ENCODE measurements at places on chromosomes 4 and X.

GRCh38 chr4:92968556-92968955 is 664.8 kb downstream of the GRID2 start:
- no peak for DNase-seq

DNA sequence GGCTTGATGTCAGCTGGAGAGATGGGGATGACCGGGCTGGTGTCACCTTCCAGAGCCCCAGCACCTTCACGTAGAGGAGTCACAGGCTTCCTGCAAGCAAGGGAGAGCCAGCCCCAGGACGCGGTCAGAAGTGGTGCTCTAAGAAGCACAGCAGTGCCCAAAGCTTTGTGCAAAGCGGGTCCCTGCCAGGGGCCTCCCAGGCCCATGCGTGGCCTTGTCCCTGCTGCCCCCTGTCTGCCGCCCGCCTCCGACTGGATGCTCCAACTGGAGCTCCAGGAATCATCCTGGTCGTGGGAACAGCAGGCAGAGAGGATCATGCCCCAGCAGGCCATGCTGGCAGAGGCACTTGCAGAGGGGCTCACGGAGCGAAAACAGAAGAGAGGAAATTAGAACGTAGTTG is 40.1 kb upstream of the LRPAP1 start:
- DNase-seq: no peak

DNA sequence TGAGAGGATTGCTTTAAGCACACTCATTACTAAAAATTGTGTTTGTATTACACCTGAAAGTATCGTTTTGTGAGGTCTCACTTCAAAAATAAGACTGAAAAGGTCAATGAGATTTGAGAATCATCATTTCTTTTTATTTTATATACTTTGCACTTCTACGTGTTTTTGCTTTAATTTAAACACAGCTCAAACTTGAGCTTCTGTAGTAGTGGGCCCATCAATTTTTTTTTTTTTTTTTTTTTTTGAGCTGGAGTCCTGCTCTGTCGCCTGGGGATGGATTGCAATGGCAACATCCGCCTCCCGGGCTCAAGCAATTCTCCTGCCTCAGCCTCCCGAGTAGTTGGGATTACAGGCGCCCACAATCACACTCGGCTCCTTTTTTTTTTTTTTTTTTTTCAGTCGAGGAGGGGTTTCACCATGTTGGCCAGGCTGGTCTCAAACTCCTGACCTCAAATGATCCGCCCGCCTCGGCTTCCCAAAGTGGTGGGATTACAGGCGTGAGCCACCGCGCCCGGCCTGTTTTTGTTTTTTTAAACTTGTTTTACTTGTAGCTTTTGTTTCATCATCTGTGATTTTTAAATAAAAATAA is 1.5 kb downstream of the GSTCD start:
- DNase-seq: no peak

GRCh38 chr4:145041378-145041777 is 56.6 kb downstream of the ANAPC10 start:
- no peak for DNase-seq

- no peak for DNase-seq
Measured at GRCh38 chr4:38189445-38189844, 229.2 kb downstream of the PTTG2 start.

- no peak for DNase-seq
Measured at GRCh38 chr4:93841803-93842345, 13.3 kb downstream of the ATOH1 start.

GRCh38 chr4:11623726-11624037 is 195.0 kb upstream of the HS3ST1 start:
- no peak for DNase-seq

DNA sequence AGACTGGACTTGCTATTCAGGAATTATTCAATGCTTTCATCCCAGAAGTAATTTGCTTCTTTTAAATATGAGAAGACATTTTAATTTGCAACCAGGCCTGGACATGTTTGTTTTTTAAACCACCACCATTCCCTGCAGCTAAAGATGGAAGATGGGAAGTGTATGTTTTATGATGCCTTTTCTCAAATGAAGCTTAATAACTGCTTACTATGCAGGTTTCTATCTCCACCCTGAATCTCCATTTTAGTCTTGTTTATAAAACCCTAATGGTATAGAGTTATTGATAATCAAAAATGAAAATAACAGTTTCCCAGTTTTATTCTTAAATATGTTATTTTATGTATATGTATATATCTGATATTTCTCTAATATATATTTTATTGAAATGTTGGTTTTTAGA is 418.9 kb downstream of the C4orf33 start:
- DNase-seq: no peak

- DNase-seq: no peak
Measured at GRCh38 chr4:26493461-26493860, 3.2 kb upstream of the CCKAR start.

DNA sequence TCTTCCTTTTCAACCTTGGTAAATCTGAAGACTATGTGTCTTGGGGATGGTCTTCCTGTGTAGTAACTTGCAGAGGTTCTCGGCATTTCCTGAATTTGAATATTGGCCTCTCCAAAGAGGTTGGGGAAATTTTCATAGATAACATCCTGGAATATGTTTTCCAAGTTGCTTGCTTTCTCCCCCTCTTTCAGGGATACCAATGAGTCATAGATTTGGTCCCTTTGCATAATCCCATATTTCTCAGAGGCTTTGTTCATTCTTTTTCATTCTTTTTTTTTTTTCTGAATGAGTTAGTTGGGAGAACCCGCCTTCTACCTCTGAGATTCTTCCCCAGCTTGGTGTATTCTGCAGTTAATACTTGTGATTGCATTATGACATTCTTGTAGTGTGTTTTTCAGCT is 549.2 kb upstream of the AMOT start:
- DNase-seq: no peak

DNA sequence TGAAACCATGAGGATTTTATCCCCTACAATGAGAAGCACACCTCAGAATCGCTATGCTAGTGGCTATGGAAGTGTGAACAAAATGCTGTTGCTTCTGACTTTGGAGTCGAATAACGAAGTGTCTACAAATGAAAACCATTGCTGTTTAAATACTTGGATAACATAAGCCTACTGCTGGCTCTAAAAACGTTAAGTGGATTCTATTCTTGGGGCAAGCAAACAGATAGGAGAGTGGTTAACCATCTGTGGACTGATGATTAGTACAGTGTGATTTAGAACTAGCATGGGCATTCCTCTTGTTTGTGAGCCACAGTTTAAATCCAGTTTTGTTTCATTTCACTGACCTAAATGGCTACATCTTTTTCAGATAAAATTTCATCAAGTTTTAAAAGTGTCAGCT is 109.7 kb upstream of the PNPLA4 start:
- DNase-seq: no peak

DNA sequence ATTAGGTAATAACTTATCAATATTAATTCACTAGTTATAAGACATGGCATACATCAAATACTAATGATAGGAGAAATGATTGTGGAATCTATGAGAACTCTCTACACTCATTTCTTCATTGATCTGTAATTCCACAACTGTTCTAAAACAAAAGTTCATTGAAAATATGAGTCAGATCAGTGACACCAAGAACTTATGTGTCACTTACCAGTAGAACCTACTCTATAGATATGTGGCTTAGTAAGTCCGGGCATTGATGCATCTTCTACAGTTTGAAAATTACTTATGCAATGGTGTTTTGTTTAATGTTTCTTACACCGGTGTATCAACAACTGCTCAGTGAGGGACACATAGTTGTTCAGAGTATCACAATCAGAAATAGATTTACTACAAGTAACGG is 520.3 kb downstream of the ARAP2 start:
- DNase-seq: no peak

GRCh38 chrX:42533761-42534160 is 244.2 kb downstream of the PPP1R2C start:
- DNase-seq: no peak

GRCh38 chr4:22071749-22072148 is 123.2 kb upstream of the KCNIP4 start:
- no peak for DNase-seq

- no peak for DNase-seq
Measured at GRCh38 chrX:2413969-2414368, 86.8 kb downstream of the DHRSX start.

DNA sequence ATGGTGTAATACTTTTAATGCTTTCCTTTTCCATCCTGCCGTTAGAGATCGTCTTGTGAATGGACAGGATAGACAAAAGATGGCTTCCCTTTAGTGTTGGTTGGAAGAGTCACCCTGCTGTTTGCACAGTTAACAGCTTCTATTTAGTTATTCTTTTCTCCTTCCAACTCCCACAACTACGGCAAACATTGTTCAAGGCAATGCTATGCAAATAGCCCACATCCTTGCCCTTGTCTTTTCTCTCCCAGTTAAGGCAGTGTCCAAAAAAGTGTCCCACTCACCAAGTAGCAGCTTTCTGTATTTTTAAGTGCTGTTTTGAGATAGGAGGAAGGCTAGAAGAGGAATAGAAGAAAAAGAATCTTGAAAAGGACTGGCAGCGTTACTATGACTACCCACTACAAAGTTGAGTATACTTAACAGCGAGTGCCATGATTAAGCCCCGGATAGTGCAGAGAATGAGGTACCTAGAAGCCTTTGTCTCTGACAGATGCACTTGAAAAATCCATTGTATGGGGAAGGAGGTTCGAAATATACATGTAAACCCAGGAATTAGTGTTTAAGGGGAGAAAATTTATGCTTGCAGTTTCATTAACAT is 12.1 kb upstream of the RUFY3 start:
- DNase-seq: no peak

DNA sequence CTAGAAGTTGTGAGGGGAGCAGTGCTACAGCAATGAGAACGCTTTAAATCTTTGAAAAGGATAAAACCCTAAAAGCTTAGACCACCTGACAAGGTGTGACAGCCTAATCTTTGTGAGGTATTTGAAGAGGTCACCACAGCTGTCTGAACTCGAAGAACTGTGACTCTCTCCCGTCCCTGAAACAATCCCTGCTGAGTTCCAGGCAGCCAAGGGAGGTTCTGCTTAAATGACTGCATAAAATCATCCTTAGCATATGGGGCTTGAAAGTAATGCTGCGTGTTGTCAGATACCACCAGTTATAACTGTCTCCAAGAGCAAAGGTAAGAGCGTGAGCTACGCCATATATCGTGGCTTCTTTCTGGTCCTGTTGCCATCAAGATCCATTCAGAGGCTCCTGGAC is 696.3 kb downstream of the PCDH7 start:
- no peak for DNase-seq

GRCh38 chr4:15868111-15868510 is 70.4 kb downstream of the FGFBP1 start:
- no peak for DNase-seq
